ENCODE measurements at places on chromosomes 3 and 15.
A peak's percentile ranks its signal among the peaks of the same experiment; 100 is the strongest.

- no peak for DNase-seq
Observed at GRCh38 chr3:133426721-133427120, 26.9 kb downstream of the BFSP2 start.

DNA sequence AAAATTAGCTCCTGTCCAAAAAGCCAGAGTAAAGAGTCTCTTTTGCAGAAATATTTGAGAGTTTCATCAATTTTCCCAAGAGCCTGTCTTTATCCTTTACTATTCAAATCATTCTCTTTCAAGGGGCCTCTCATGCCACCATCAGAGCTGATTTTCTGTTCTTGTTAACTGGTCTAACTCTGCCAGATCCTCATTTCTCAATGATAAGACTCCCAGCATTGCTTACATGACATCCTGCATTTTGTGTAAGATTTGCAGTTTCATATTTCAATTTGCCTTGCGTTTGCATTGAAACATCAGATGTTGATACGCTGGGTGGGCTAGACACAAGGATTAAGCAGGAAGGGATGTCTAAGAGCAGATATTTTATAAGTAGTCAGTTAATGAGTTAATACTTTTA lies 228.7 kb downstream of the TBL1XR1 start:
- no peak for DNase-seq

GRCh38 chr3:153210146-153210545 lies 48.1 kb downstream of the RAP2B start:
- no peak for DNase-seq

DNA sequence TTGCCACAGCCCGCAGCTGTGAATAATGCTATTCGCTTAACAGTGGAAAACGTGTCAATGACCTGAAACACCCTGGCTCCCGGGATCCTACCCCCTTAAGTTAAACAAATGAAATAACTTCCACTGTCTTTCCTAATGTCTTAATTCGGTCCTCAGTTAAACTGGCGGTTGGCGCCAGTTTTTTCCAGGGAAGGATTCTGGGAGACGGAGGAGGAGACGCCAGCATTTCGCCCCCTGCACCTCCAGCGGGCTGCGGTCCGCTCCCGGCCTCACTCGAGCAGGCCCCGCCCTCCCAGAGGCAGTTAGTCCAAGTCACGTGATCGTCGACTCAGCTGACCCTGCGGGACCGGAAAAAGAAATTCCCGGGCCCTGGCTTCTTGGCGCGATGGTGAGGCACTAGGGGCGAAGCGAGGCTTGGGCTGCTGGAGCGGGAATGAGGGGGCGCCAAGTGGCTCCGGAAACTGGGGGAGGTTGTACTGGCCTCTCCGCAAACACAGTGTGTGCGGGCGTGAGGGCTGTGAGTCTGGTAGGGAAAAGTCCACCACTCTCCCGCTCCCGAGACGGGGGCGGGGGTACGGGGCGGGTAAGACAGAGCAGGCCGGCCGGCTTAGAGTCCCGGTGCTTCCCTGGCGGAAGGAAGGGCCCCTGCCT lies at the start of gene COMMD4:
Gene COMMD4 (plus strand): TSS at position 359 of the 651 bp plus-strand sequence. CDS start 27 bp downstream, at position 386.
- peak; percentile 82 for DNase-seq

- no peak for DNase-seq
Observed at GRCh38 chr3:108719178-108719806, 37.9 kb downstream of the RETNLB start.

- no peak for DNase-seq
Observed at GRCh38 chr3:171874879-171875278, 31.7 kb downstream of the TMEM212 start.

DNA sequence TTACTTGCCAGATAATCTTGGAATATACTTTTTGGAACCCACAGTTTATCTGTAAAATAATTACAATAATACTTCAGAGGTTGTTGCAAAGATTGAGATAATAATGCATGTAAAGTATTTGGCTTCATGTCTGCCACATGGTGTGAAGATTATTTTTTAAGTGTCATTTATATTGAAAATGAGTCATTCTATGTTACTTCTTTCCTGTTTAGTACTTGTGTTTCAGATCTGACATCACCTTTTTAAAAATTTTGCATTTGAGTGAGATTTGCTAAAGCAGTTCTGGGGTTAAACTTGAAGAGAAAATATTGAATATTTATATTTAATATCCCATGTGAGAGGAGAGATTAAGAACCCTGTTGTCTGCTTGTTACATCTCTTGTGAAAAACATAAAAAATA lies 31.2 kb downstream of the IQGAP1 start:
- no peak for DNase-seq

- no peak for DNase-seq
Observed at GRCh38 chr3:63774781-63775180, 44.3 kb upstream of the C3orf49 start.

DNA sequence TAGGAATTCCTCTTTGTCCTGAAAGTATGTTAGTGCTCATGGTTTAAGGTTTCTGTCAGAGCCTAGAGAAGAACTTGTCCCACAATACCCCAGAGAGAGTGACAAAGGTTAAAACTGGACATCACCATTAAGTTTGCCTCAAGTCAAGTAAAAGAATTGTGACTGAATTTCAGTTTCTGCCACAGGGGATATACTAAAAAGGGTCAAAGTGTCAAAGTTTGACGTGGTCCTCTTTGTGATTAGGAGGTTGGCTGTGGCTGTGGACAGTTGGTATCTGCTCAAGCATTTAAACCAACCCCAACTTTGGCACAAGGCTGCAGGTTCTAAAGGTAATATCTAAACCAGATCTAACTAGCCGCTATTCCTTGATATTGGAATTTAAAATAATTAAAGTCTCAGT lies 26.1 kb downstream of the FMN1 start:
- DNase-seq, result no peak

DNA sequence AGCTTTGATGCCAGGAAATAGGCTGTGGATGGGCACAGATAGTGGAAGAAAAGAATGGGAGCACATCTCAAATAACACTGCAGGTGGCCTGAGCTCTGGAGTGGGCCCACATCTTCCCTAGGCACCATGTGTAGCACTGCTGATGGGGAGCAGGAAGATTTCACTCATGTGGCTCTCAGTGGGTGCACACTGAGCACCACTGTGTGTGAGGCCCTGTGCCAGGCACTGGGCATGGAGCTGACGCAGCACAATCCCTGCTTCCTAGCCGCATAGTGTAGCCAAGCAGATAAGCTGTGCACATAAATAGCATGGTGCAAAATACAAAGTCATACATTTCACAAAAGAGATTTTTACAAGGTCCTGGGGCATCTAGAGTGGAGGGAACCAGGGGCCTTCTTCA lies 101.6 kb downstream of the MOBP start:
- DNase-seq, result no peak

- DNase-seq, result no peak
Observed at GRCh38 chr3:156107504-156107903, 12.9 kb upstream of the KCNAB1 start.

DNA sequence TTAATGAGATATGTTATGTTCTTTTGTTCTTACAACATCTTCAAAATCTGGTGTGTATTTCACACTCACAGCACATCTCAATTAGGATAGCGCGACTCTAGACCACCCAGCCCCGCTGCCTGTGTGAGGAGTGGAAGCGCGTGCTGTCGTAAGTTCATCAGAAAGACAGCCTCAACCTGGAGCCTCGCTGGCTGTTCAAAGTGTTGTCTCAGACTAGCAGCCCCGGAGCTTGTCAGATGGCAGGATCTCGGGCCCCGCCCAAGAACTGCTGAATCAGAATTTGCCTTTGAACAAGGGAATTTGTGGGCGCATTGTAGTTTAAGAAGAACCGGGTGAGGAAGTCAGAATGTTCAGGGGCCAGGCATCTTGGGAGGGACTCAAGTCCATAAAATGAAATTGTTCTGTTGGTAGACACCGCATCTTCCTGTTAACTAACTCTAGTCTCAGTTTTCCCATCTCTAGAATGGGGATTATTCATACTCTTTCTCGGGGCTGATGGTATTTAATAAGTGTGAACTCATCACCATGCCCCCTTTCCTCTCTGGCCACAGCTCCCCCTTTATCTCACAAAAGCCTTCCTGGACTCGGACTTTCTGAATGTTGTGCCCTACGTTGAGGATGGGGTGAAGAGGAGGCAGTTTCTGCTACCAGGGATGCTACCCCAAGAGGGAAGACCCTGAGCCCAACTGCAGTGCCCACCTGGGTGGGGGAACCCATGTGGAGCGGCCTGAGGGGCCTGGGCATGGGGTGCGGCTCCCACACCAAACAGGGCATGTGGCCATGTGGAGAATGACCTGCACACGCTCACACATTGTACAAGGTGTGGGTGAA lies 40.4 kb downstream of the BHLHE40 start:
- no peak for DNase-seq

DNA sequence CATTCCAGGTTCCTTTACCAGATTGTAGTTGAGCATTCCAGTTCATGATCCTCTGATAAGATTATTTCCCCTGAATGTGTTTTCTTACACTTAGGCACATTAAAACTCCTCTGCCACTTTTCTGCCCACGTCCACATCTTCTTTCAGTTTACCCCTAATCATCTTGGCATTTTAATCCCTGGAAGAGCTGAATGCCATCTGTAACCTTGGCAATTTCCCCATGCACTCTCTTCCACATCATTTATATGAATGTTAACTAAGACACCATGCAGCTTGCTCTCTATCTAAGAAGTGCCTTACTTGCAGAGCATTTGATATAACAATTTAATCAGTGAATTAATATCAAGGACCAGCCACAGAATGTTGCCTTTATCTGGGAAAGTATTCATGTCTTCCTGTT lies 25.8 kb downstream of the TIMP4 start:
- no peak for DNase-seq

GRCh38 chr3:124078953-124079911 lies 87.3 kb upstream of the ROPN1 start:
- DNase-seq, result peak; percentile 35

- no peak for DNase-seq
Observed at GRCh38 chr3:65268426-65268825, 580.6 kb upstream of the ADAMTS9 start.

- DNase-seq, result no peak
Observed at GRCh38 chr15:78944202-78944625, 632 bp downstream of the CTSH start.

DNA sequence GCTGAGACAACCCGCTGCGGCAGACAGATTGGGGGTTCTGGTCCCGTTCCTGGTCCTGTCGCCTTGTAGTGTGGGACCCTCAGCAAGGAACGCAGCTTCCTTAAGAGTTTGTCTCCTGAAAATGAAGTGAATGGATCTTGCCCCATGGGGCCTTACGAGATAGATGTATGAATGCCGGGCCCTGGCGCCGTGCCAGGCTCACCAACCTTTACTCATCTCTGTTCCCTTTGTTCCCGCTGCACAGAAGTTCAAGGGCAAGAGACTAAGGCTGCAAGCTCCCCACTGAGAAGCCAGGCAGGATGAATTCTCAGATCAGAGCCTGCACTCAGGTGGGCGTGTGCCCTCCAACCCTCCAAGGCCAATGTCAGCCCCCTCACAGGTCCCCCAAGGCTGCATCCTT lies 162.7 kb upstream of the IQSEC1 start:
- no peak for DNase-seq

DNA sequence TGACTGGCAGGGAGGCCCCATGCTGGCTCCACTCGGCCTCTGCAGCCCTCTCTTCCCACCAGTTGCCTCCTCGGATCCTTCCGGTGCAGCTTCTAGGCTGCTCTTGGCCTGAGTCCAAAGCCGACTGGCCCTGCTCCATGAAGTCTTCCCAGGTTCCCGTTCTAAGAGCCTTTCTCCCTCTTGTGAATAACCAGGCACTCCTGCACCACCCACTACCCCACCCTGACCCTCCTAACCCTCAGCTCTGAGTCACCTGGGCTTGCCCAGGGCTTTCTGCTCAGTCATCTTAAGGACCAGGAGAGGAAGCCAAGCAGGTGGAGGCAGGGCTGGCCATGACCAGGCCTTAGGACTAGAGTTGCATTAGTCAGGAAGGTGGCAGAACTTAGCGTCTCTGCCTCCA lies 28.1 kb upstream of the CNBP start:
- DNase-seq, result no peak

GRCh38 chr3:27730774-27731659 lies 8.9 kb upstream of the EOMES start:
- DNase-seq, result no peak

- no peak for DNase-seq
Observed at GRCh38 chr3:43870120-43870519, 179.4 kb downstream of the ABHD5 start.

- DNase-seq, result peak; percentile 12
Observed at GRCh38 chr3:170811928-170812591, 57.9 kb downstream of the RPL22L1 start.

DNA sequence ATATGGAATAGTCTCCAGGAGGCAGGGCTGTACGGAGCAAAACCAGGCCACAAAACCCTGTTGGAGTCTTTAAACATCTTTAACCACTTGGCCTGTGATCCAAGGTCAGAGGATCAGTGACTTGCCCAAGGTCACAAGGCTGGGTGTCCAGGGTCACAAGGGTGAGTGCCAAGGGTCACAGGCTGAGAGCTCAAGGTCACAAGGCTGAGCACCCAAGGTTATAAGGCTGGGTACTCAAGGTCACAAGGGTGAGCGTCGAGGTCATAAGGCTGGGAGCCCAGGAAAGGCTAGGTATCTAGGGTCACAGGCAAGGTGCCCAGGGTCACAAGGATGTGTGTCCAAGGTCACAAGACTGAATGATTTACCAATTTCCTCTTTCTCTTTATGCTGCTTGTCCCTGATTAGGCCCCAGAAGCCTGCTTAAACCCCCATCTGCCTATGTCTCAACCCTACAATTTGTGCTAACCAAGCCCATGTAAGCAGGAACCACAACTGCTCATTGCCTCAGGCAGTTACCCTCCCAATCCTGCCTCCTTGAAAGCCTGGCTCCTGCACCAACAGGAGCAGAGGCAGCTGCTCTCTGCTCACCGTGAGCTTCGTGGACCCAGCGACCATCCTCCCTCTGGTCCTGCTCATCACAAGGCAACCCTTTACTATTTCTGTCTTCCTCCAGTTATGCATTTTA lies 51.5 kb downstream of the MGLL start:
- DNase-seq, result no peak

- no peak for DNase-seq
Observed at GRCh38 chr15:66047321-66048024, 178.2 kb downstream of the RAB11A start.

DNA sequence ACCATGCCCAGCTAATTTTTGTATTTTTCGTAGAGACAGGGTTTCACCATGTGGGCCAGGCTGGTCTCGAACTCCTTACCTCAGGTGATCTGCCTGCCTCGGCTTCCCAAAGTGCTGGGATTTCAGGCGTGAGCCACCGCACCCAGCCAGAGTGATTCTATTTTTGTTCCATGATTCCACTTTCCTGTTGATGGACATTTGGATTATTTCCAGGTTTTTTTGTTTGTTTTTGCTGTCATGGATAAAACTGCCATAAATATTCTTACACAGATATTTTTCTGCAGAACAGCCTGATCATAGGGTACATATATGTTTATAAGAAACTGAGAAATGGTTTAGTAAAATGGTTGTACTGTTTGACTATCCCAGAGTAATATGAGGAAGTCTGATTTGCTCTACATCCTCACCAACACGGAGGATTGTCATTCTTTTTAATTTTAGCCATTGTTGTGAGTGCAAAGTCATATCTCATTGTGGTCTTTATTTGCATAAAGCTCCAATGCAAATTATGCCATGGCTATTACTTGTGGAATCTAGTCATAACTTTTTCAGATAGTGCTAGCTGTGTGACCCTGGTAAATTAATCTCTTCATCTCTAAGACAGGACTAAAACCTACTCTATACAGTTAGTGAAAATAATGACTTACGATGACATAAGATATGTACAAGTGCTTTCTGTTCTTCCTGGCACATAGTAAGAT lies 42.7 kb downstream of the MAP6D1 start:
- no peak for DNase-seq

GRCh38 chr15:41578736-41579383 lies 19.8 kb downstream of the TYRO3 start:
- no peak for DNase-seq

GRCh38 chr3:87398168-87398801 lies 121.9 kb upstream of the POU1F1 start:
- DNase-seq, result no peak

- no peak for DNase-seq
Observed at GRCh38 chr3:124428372-124429128, 301.7 kb upstream of the UMPS start.
